Stimulated activated CD4-positive, alpha-beta T cell treated with anti-CD3 and anti-CD28 coated beads, TNF-alpha, amount 100 ng/mL, for 48 hours (primary cell): ENCODE measurements at places on chromosomes 11 and 22.

DNA sequence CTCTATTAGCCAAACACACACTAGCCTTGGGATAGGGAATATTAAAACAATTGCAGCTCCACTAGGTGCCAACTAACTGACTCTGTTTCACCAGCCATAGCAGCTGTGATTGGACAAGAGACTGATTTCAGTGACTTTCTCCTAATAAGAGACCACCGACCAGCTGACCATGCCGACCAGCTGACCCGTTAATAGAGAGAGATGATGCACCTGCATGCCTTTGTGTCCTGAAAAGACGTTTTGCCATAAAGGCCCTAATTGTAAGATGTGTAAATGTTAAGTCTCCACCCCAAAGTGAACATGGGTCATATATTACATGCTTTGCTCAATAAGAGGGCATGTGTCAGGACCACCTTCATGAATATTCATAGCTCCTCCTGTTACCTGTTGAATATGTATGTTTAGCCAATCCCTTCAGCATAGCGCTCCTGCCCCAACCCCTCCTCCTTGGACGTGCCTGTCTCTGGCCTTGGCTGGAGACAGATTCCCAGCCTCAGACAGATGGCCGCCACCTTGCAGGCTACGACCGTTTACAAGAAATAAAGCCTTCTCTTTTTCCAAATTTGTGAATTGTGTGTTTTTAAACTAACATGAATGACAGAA, 1.3 kb upstream of the NADSYN1 start:
- no peak for DNase-seq

- no peak for DNase-seq
Observed at GRCh38 chr11:92304271-92304670, 79.7 kb downstream of the FAT3 start.

DNA sequence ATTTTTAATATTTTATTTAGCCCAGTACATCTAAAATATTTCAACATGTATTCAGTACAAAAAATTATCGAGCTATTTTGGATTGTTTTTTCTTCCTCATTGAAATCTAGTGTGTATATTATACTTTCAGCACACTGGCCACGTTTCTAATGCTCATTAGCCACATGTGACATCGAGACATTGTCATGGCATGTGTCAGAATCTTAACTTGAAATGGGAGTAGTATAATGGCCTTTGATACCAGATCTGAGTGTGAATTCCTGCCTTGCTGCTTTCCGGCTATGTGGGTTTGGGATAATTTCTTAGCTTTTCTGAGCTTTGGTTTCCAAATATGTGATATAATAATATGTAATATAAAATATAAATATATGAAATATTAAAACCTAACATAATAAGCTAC, 54.3 kb downstream of the BCL2L13 start:
- DNase-seq, result no peak

DNA sequence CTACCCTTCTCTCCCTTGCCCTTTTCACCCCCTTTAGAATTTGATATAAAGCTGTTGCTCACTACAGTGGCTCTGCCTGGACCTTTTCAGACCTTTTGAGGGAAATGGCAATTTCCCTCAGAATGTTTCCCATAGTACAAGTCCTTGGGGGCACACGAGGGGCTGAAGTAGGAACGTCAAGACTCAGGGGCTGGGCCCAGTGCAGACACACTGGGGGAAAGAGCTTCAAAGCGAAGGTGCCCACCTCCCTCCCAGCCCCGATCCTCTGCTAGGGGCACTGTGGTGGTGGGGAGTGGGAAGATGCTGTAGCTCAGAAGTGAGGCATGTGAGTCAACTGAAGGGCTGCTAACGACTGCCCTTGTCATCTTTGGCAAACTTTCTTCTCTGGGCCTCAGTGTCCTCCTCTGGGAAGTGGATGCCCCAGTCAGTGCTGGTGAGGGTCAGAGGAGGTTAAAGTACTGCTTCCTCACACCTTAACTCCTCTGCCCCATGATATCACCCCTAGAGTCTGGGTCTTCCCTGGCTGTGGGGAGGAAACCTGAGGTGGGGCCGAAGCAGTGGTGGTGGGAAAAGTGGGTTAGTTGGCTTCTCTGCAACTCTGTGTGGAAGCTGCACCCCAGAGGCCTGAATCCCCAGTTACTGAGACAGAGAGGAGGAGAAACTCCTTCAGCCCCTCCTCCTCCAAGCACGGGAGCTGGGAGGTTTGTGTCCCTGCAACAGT, 425.3 kb upstream of the B3GAT1 start:
- DNase-seq, result no peak

DNA sequence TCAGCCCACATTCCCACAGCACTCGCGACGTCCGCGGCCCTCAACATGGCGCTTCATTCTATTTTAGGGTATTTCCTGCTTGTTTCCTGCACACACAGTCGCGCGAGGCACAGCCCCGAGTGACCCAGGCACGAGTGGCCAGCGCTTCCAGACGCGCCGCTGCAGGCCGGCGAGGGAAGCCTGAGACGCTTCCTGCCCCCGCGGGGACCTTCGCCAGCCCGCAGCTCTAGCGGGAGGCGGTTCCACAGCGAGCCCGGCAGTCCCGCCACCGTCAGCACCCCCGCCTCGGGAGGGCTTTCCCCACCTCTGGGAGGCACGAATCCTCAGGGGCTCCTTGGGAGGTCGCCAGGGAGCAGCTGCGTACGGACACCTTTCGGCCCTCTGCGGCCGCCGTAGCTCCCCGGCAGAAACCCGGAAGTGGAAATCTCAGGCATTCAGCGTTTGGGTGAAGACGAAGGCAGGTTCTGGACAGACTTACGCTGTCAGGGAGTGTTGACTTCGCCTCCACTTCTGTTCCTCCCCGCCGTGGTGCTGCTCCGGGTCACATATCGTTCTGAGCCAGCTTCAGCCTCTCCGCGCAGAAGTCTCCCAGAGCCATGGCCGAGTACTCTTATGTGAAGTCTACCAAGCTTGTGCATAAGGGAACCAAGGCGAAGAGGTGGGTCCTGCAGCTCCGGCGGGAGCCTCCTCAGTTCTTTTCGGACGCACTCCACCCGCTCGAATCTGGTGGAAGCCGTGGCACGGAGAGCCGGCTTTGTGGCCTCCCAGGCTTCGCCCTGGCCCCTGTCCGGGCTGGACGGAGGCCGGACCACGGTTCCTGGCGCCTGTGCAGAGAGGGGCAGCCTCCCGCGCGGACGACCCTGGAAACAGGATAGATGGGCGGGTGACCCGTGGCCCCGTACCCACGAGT, 2925.9 kb upstream of the OR11H1 start:
- no peak for DNase-seq

DNA sequence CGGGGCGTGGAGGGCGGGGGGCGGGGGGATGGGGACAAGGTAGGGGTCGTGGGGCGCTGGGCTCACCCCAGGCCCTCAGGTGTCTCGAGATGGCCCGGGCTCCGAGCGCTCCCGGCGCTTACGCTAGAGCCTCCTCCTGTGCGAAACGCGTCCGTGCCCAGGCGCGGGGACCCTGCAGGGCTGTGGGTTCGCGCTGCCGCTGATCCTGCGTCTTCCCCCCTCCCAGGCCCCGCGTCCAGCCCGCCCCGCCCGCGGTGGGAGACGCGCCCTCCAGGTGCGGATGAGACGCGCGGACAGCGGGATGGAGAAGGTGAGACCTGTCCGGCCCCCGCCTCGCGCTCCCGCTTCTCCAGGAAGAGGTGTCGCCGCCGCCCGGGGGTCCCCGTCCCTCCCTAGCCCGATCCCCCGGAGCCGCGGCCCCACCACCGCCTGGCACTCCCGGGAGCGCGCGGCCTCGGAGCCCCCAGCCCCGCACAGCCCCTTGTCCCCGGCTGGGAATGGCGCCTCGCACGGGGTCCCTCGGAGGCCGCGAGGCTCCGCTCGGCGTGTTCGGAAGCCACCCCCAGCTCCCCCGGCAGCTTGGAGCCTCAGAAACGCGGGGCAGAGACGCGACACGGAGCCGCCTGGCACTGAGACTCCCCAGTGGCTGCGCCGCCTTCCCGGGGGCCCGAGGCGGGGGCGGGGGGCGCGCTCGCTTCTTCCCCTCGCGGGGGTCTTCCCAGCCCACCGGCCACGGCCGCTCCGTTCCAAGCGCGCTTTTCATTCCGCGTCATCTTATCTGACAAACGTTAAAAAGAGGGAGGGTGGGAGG, 27.6 kb upstream of the TOLLIP start:
- DNase-seq, result no peak

- DNase-seq, result no peak
Observed at GRCh38 chr22:50182176-50183081, 3.3 kb upstream of the TRABD start.

DNA sequence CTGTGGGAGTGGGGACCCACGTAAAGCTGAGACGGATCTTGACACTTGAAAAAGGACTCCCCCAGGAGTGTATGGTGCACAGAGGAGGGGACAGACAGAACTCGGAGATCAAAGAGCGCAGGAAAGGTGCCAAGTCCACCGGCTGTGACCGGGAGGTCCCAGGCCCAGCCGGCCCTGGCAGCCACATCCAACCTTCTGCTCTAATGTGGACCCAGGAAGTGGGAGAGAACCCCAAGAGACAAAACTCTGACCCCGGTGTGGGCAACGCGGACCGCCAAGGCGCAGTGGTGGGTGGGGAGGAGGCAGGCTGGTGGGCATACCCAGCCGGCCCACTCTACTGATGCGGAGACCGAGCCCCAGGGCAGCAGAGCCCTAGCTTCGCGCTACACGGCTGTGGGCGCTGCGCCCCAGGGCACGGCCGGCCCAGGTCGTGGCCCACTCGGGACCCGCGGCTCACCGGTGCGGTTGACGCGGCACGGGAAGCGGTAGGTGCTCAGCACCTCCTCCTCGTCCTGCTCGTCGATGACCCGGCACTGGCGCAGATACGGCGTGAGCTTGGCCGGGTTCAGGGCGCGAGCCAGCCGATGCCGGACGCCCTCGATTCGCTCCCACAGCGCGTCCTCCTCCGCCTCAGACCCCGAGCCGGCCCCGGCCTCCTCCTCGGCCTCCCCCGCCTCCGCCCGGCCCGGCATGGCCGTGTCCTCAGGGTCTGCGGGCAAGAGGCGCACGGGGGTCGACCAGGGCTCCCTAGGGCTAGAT, 527 bp downstream of the CARD10 start:
- no peak for DNase-seq

- no peak for DNase-seq
Observed at GRCh38 chr22:39408173-39408572, 8.6 kb downstream of the TAB1 start.

DNA sequence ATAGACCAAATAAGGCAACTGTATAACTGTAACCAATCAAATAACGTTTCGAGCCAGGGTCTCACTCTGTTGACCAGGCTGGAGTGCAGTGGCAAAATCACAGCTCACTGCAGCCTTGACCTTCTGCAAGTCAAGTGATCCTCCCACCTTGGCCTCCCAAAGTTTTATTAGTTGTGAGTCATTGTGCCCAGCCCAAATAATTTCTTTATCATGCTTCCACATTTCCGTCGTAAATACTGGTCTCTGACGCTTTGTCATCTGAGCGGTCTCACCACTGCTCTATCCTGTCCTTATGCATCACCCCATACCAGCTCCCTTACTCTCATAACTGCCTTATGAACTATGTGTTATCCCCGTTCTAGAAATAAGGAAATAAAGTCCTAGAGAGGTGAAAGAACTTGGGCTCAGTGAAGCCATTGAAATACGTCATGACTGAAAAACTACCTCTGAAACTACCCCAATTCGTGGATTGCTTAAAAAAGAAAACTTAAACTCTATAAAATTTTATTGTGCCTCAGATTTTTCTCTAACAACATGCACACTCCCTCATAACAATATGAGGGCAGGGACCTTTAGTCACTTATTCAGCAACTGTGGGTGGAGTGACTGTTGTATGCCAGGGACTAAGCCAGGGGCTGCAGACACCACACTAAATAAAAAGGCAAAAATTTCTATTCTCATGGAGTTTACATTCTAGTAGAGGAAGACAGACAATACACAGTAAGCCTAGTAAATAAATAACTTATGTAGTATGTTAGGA, 15.8 kb upstream of the RTN4RL2 start:
- DNase-seq, result no peak

- no peak for DNase-seq
Observed at GRCh38 chr11:32039149-32039548, 51.7 kb upstream of the RCN1 start.

GRCh38 chr11:68523743-68524142, 63.2 kb downstream of the PPP6R3 start:
- DNase-seq, result no peak

DNA sequence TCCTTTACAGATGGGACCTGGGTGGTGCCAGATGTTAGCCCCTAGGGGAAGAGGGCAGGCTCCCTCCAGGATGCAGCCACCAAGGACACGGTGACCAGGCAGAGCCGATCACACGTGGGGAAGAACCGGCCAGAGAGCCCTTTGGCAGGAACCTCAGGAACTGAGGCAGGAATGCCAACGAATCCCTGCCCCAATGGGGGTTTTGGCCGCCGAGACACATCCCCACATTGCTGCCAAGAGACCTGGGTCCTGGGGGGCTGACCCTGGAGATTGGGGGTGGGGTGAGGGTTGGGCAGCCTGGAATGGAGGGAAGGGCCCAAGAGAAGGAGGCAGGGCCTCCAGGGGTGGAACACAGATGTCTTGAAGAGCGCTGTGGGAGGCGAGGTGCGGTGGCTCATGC, 28.7 kb upstream of the LMO1 start:
- DNase-seq, result no peak

DNA sequence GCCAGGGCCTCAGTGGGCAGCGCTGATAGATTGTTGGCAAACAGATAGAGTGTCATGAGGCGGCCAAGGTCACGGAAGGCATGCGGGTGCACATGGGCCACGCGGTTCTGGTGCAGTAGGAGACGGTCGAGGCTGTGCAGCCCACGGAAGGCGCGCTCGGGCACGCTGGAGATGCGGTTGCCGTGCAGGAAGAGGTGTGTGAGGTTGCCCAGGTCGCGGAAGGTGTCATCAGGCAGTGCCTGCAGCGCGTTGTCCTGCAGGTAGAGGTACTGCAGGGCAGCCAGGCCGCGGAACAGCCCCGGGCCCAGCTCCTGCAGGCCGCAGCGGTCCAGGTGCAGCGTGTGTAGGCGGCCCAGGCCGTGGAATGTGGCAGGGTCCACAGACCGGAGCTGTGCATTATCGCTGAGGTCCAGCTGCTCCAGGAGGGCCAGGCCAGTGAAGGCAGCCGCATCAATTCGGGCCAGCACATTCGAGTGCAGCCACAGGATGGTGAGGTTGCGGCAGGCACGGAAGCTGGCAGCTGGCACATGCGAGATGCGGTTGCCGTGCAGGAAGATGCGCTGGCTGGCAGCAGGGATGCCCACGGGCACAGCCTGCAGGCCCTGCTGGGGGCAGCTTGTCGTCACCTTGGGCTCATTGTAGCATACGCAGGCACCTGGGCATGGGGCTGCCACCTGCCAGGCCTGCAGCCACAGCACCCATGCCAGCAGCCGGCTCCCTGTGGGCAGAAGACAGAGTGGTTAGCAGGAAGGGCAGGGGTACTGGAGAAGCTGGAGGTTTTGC, 25.5 kb downstream of the RTN4R start:
- no peak for DNase-seq

DNA sequence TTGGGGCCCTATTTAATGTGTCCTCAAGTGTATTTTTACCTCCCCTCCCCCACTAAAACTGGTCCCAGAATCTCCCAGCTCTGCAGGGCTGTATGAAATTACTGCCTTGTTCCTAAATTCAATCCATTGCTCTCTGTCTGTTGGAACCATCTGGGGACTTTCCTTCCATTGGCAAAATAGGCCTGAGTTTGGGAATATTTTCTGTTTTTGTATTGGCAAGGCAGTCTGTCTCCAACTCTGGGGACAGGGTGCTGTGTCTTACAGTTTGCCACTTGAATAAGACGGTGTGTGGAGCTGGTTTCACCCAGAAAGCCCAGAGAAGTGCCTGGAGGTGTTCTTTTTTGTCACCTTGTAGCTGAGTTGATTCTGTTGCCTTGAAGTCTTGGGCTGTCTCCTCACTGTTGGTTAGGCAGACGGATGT, 1.3 kb downstream of the PACS1 start:
- DNase-seq, result no peak
